HCT116 (cell line): ENCODE measurements at places on chromosomes 3 and 15. TPM values are rescaled to one million over a fixed set of nuclear protein-coding genes. Genes with fewer than 3 reads are reported as not detected.

CFAP100 gene
- not detected for total RNA-seq

GRCh38 chr3:187186801-187187421 is 10.4 kb upstream of the RTP1 start:
- H3K4me3 ChIP-seq = no peak overlapping the region
- H3K27me3 ChIP-seq = 0 out of 2 replicates have a peak, but pooled peaks cover 6% of the 10 kb centered on the region
- H3K27ac ChIP-seq = no peak overlapping the region
- H3K4me1 ChIP-seq = peaks cover 7% of the 10 kb centered on the region; the same call in 1 of the 2 replicates
- H3K36me3 ChIP-seq = no peaks in the 10 kb centered on the region
- no peak for DNase-seq

- no peaks in the 10 kb centered on the region for H3K4me1 ChIP-seq
- no peak overlapping the region for H3K4me3 ChIP-seq
- H3K27ac ChIP-seq = no peak overlapping the region
Measured at GRCh38 chr3:124234852-124235252, 242.9 kb upstream of the ROPN1 start.

TMEM108 gene
- not detected for total RNA-seq

DNA sequence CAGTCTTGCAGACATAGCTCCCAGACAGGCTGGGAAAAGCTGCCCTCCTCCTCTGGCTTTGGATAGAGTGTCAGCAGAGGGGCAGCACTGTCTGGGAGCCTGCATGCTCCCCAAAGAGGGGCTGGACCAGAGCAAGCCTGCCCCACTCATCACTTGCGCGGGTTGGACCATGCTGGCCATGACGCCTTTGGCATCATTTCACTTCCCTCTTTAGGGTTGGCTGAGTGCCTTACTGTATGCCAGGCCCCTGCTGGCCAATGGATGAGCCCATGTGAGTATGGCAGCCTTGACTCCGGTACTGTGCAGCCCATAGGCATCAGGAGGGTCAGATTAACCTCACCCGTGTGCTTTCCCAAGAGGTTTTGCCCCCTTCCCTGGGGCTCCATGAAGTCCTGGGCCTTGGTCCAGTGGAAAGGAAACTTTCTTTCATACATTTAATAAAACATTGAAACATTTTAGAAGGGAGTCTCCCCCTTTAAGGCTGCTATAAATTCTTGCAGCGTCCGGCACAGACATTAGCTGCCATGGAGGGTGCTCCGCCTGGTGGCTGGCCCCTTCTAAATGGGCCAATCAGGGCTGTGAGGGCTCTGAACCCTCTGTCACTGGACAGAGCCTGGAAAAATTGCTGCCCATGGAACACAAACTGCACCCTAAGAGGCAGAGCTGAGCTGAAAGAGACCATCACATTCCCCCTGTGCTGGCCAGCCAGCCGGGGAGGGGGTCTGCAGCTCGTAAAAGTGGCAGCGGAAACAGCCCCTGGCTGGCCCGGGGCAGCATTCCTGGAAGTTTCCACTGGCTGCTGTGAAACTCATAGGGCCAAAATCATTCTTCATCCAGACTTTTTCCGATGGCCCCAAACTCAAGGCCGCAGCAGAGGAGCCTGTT is 20.8 kb upstream of the DUSP7 start:
- no peaks in the 10 kb centered on the region for H3K36me3 ChIP-seq
- H3K4me1 ChIP-seq = no peaks in the 10 kb centered on the region
- no peak overlapping the region for H3K27ac ChIP-seq
- no peaks in the 10 kb centered on the region for H3K27me3 ChIP-seq

DMXL2 gene
- 21.5 TPM for total RNA-seq

GRCh38 chr3:19954676-19955075 is 7.8 kb downstream of the RAB5A start:
- H3K27ac ChIP-seq = no peak overlapping the region
- no peak overlapping the region for H3K4me3 ChIP-seq
- H3K36me3 ChIP-seq = peaks cover 10% of the 10 kb centered on the region; the same call in 1 of the 2 replicates
- peaks cover 23% of the 10 kb centered on the region for H3K4me1 ChIP-seq
- H3K27me3 ChIP-seq = no peaks in the 10 kb centered on the region

DNA sequence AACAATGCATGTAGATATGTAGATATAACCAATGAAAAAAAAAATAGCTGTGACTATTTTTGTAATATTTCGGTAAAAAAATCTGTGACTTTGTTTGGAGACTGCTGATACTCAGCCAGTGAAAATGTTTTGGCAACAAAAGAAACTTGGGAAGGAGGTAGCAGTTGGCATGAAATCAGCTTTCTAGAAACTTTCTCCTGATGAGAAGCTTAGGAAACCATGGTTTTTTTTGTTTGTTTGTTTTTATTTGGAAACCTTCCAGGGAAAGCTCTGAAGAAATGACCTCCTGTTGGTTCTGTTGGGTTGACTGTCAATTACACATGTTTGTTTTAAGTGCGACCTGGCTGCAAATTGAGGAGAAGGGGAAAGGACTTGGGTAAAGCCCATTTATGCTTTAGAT is 445.9 kb downstream of the UNC13C start:
- no peaks in the 10 kb centered on the region for H3K4me1 ChIP-seq
- H3K27me3 ChIP-seq = no peaks in the 10 kb centered on the region
- DNase-seq = no peak
- H3K27ac ChIP-seq = no peak overlapping the region
- no peak overlapping the region for H3K4me3 ChIP-seq

- no peaks in the 10 kb centered on the region for H3K36me3 ChIP-seq
- H3K4me3 ChIP-seq = no peak overlapping the region
- H3K4me1 ChIP-seq = no peaks in the 10 kb centered on the region
- DNase-seq = no peak
Measured at GRCh38 chr3:141860086-141860669, 16.3 kb upstream of the ATP1B3 start.

GRCh38 chr15:75945953-75946352 is 42.3 kb downstream of the FBXO22 start:
- no peaks in the 10 kb centered on the region for H3K36me3 ChIP-seq
- no peak for DNase-seq
- no peaks in the 10 kb centered on the region for H3K4me1 ChIP-seq
- H3K27ac ChIP-seq = no peak overlapping the region

DNA sequence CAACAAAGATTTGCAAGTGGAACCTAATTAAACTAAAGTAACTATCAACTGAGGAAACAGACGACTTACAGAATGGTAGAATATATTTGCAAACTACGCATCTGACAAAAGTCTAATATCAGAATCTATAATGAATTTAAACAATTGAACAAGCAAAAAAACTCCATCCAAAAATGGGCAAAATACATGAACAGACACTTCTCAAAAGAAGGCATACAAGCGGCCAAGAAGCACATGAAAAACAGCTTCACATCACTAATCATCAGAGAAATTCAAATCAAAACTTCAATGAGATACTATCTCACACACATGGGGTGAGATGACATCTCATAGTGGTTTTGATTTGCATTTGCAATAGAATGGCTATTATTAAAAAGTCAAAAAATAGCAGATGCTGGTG is 128.6 kb downstream of the POLR2M start:
- no peak for DNase-seq
- H3K27me3 ChIP-seq = no peaks in the 10 kb centered on the region
- no peaks in the 10 kb centered on the region for H3K36me3 ChIP-seq
- no peak overlapping the region for H3K27ac ChIP-seq
- no peak overlapping the region for H3K4me3 ChIP-seq

- peak overlapping the region; percentile 61 for H3K27ac ChIP-seq
- H3K4me1 ChIP-seq = peaks cover 50% of the 10 kb centered on the region
- H3K36me3 ChIP-seq = no peaks in the 10 kb centered on the region
- peak; percentile 69 for DNase-seq
- no peaks in the 10 kb centered on the region for H3K27me3 ChIP-seq
Measured at GRCh38 chr3:32249184-32249782, 10.8 kb downstream of the CMTM8 start.

- H3K27me3 ChIP-seq = no peaks in the 10 kb centered on the region
- H3K4me3 ChIP-seq = no peak overlapping the region
- H3K36me3 ChIP-seq = no peaks in the 10 kb centered on the region
- DNase-seq = no peak
- H3K27ac ChIP-seq = no peak overlapping the region
Measured at GRCh38 chr3:18527691-18528090, 102.6 kb upstream of the SATB1 start.

OR5K2 gene
- total RNA-seq = not detected

- DNase-seq = no peak
- no peak overlapping the region for H3K4me3 ChIP-seq
- no peaks in the 10 kb centered on the region for H3K4me1 ChIP-seq
- H3K27me3 ChIP-seq = no peaks in the 10 kb centered on the region
- no peaks in the 10 kb centered on the region for H3K36me3 ChIP-seq
Measured at GRCh38 chr3:123735456-123735855, 148.7 kb downstream of the MYLK start.

DNA sequence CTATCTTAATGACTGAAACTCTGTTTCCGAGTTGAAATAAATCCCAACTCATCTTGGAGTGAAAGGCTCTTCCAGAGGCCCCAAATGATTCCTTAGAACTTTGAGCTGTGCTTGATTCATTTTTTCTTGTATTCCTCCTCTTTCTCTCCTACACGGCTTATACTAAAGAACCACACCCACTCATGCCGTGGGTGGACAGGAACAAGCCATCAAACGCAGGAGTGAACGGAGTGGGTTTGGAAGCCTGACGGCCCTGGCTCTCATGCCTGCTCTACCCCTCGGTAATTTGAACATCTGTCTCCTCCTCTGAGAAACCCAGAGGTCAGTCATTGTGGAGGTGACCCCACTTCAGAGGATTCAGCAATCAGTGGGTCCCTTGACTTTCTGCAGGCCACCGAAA is 236.5 kb downstream of the AGBL1 start:
- no peaks in the 10 kb centered on the region for H3K27me3 ChIP-seq
- no peak overlapping the region for H3K27ac ChIP-seq
- DNase-seq = no peak
- no peaks in the 10 kb centered on the region for H3K36me3 ChIP-seq

DNA sequence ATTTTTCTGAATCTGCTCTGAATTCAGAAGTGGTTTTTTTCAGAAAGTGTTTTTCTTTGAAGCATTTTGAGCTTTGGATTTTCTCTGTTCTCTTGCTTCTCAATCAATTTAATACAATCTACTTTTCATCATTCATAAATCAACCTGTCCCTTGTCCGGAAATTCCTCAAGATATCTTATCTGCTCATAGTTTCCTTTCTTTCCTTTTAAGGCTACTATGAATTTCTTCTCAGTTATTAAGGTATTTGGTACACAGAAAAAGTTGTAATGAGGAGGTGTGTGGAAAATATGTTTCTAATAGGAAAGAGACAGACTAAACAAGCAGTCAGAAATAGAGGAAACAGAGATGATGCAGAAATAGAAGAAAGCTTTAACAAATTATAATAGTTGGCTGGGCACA is 14.4 kb downstream of the CGGBP1 start:
- H3K27ac ChIP-seq = no peak overlapping the region
- no peaks in the 10 kb centered on the region for H3K36me3 ChIP-seq
- H3K27me3 ChIP-seq = no peaks in the 10 kb centered on the region
- no peak overlapping the region for H3K4me3 ChIP-seq
